ENCODE measurements at places on chromosomes 3 and 15.
A peak's percentile ranks its signal among the peaks of the same experiment; 100 is the strongest.

GRCh38 chr3:36540888-36541518 lies 160.7 kb downstream of the STAC start:
- peak; percentile 27 for DNase-seq

DNA sequence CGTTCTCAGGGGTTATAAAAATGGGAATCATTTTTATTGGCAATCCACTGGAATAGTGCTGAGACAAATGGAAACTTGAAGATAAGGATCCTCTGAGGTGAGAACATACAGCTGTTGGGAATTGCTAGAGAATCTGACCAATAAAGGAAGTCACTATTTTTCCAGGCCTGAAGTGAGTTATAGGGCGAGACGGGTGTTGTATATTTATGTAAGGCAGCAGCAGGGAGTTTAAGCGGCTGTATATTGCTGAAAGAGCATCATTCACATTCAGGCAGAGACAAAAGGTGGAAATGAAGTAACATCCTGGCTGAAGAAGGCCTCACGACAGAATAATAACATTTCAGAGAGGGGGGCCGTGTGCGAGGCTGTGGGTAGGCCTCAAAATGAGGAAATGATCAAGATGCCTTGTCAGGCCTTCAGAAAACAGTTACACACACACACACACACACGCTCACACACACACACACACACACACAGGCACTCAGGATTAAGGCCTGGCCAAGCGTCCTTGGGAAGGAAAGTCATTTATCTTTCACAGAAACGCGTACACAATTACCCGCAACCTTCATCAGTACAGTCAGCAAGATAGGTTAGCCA lies 964.9 kb upstream of the NR2F2 start:
- peak; percentile 44 for DNase-seq

DNA sequence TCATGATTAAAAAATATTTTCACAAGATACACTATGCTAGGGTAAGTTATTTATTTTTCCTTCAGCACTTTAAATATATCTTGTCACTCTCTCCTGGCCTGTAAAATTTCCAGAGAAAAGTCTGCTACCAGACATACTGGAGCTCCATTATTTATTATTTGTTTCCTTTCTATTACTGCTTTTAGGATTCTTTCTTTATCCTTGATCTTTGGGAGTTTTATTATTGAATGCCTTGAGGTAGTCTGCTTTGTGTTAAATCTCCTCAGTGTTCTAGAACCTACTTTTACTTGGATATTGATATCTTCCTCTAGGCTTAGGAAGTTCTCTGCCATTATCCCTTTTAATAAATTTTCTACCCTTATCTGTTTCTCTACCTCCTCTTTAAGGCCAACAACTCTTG lies 142.0 kb upstream of the TGFBR2 start:
- DNase-seq: no peak

DNA sequence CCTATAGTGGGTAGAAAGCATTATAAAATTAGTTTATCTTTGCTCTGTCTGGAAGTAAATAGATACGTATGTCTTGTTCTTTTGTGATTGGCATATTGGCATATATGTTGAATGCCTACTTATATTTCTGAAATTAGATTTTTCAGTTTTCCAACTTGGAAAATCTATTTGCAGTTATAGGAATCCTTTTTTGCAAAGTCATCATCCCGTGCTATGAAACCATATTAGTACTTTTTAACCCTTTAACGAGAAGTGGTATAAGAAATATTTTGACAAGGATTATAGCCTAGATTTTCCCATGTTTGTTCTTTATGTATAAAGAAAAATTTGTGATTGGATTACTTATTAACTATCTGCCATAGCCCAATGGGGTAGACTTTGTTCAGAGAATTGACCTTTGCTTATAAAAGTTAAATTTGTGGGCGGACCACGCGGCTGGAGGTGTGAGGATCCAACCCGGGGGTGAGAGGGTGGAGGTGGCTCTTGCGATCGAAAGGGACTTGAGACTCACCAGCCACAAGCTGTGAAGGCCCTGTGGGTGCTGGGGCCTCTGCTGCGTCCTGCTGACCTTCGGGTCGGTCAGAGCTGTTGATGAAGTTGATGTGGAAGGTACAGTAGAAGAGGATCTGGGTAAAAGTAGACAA lies 5.9 kb downstream of the LRRC28 start:
- DNase-seq: no peak

DNA sequence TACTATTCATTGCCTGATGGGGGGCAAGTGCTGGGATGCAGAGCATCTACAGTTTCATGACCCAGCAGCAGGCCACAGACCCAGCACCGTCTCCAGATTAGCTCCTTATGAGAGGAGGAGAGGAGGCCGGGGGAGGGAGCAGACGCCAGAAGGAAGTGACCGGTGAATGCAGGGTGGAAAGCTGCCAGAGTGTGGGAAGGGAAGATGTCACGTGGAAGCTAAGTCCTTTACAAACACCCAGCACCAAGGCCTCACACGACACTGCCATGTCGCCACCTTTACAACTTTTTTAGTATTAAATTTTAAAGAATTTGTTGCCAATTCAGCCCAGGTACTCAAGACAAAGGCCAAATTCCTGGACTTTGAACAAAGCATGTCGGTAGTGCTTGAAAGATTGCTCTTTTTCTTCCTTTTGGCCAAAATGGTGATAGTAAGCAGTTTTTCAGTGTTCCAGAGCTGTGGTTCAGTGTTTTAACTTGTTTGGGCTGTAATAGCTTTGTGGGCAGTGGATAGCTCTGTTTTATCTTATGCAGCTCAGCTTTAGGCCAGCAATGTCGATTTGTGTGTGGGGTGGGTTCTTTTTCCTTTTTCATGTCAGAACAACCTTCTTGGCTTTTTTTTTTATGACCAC lies 58.2 kb downstream of the ZBTB38 start:
- DNase-seq: peak; percentile 75

GRCh38 chr3:71989165-71989564 lies 204.2 kb upstream of the PROK2 start:
- peak; percentile 12 for DNase-seq

- DNase-seq: peak; percentile 46
These were observed 3.5 kb upstream of the IL20RB start for GRCh38 chr3:136954251-136954650.

- no peak for DNase-seq
These were observed 147.7 kb upstream of the ICE2 start for GRCh38 chr15:60626669-60627068.

DNA sequence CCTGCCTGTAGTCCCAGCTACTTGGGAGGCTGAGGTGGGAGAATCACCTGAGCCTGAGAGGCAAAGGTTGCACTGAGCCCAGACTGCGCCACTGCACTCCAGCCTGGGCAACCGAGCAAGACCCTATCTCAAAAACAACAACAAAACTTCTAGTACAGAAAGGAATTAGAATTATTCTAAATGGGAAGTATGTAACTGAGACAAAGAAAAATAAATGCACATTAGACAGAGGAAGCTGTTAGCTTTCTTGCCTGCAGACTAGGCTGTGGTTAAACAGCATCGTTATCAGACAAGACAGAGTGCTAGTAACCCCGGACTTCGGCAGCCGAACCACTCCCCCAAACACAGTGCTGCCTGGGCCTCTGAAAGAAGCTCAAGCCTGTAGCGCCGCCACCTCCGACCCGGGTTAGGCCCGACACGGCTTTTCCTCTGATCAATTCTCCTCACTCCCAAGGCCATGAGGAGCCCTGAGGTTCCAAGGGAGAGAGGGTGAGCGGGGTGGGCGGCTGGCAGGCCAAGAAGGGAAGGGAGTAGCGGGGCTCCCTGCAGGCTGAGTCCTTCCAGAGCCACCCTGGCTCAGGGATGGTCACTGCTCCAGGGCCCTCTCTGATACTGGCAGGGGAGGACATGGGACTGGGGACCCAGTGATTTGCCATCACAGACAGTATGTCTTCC lies 44.8 kb upstream of the MUC4 start:
- no peak for DNase-seq

DNA sequence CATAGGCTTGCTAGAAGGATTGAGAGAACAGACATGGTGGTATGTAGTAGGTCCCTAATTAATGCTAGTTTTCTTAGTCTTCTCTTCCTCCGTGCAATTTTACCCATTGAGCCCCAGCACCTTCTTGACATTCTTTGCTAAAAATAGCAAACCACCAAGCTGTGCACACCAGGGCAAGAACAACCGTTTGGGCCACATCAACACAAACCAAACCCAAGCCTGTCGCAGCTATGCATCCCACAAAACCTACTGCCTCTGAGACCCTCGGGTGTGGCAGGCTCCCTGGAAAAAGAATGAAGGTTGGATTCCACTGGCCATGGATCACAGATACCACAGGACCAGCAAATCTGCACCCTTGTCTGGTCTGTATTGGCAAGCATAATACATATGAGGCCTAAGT lies 27.1 kb downstream of the HEG1 start:
- no peak for DNase-seq

DNA sequence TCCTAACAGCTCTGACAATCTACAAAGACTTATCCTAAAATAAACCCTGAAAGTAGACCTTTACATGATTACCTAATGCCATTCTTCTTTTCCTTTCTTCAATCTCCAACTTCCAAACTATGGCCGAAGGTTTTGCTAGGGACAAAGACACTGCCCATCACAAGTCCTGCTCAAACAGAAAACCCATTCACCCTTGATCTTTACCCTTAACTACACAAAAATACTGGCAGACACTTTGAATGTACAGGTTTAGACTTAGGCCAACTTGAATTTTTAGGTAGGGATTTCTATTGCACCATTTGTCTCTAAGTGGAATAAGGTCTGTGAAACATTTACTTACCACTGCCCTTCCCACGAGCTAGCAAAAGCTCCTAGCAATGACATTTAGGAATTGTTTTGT lies 64.6 kb downstream of the TMEM212 start:
- DNase-seq: no peak

DNA sequence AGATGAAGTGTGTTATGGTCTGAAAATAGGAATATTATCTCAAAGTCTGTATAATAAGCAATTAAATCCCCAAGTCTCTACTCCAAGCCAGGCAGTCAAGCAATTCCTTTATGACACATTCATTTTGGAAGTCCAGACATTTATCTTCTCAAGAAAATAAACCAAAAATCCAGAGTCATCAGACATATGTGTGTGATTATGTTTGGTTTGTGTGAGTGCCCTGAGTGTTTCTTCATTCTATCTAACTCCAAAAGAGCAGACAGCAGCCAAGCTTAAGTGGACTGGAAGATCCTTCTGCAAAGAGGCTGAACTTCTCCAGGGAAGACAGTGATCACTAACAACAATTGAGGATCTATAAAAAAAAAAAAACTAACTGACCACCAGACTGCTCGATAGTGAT lies 239.8 kb downstream of the STAG1 start:
- DNase-seq: peak; percentile 23

All from astrocyte (in vitro differentiated cells and primary cell).